Thoracic aorta (tissue), 2 donors: ENCODE measurements at places on chromosomes 7 and 10. TPM values are rescaled to one million over a fixed set of nuclear protein-coding genes. Genes with fewer than 3 reads are reported as not detected.

The TMEM139 gene
- not detected for total RNA-seq

The MSMB gene
- total RNA-seq, result not detected

The CDNF gene
- total RNA-seq, result 2.5 TPM

The TCAF2 gene
- 2.2 TPM for total RNA-seq

The FASTK gene
- 59.0 TPM for total RNA-seq

The C10orf53 gene
- not detected for total RNA-seq

The DNA2 gene
- 1.6 TPM for total RNA-seq

The TES gene
- 215 TPM for total RNA-seq

The ENO4 gene
- total RNA-seq, result not detected

The CHRM2 gene
- total RNA-seq, result not detected

DNA sequence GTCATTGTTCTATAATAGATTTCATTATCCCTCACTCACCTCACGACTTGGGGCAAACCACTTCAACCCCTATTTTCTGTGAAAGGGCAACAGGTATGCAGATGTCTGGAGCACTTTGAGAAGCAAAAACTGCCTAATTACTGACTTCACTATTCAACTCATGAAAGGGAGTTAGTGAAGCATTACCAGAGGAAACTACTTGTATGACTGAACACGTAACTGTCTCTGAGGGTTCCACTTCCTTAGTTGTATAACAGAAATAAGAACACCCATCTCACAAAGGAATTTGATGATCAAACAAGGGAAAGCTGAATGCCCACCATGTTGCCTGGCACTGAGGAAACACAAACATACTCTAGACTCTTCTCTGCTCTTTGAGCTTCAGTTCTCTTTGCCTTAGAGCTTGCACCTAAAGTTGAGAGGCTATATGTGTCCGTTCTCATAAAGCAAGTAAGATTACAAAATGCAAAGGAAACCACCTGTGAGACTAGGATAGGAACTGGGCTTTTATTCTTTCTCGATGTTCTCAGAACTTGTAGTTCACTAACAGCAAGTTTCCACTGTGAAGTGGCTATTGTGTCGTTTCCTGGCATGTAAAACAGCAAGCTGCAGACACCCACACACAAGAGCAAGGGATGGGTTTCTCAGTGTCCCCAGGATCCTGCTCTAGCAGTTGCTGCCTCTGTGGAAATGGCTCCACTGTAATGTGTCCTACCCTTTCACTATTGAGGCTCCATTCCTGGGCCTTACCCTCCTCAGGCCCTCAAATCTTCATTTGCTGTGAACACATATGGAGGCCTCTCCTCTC is 2.6 kb downstream of the TMEM243 start:
- no peak for DNase-seq
- H3K4me3 ChIP-seq, result no peak overlapping the region
- peaks cover 14% of the 10 kb centered on the region for H3K4me1 ChIP-seq
- no peaks in the 10 kb centered on the region for H3K36me3 ChIP-seq

DNA sequence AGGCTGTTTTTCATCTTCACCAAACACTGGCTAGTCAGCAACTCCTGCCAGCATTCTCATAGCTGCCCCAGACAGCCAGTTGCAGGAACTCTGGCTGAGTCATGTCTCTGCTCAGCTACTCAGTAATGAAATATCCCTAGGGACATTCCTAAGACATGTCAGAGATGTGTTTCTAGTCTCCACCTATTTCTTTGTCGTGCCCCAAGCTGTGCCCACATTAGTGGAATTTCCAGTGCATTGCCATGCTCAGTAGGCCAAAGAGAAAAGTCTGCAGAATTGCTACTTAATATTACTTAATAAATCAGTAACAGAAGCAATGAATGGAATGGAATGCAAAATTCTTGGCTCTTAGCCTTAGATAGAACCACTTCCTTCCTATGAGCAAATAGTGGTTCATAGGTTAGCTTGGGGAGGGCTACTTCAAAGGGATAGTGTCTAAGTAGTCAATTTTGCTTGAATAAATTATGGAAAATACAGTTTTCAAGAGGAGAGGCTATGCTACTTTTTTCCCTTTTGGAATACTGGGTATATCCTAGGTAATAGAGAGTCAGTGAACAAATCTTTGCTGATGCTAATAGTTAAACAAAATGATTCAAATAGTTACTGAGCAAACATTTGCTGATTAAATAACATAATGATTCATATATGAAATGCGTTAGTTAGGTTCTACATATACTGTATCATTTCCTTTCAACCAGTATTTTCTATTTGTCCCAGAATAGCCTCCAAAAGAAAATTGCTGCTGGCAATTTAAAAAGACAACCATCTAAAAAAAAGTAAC is 23.6 kb upstream of the SEMA3C start:
- no peak overlapping the region for H3K4me3 ChIP-seq
- DNase-seq, result peak; percentile 34
- H3K36me3 ChIP-seq, result no peaks in the 10 kb centered on the region
- no peak overlapping the region for H3K27ac ChIP-seq

- no peaks in the 10 kb centered on the region for H3K36me3 ChIP-seq
- DNase-seq, result peak; percentile 67
- peak overlapping the region; percentile 50 for H3K27ac ChIP-seq
- H3K4me1 ChIP-seq, result peaks cover 58% of the 10 kb centered on the region
Observed at GRCh38 chr7:50653981-50654425, 88.8 kb upstream of the DDC start.

DNA sequence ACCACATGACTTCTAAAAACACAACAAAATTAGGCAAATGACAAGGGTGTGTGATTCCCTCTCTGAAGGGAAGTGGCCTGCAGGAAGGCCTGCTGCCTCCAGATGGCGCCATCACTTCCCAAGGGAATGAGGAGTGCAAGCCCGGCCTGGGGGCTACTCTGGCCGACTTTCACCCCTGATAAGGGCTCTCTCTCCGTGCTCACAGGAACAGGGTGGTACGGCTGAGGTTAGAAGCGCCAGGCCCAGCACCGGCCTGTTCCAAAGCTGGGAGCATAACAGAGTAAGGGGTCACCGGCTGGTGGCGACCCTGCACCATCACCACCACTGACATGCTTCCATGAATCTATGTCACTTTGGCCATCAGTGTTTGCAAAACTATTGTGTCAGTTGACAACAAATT is 13.1 kb downstream of the RBP3 start:
- no peaks in the 10 kb centered on the region for H3K4me1 ChIP-seq
- H3K27me3 ChIP-seq, result no peaks in the 10 kb centered on the region

GRCh38 chr7:22363756-22364422 is 6.9 kb upstream of the RAPGEF5 start:
- H3K27me3 ChIP-seq, result no peaks in the 10 kb centered on the region
- DNase-seq, result no peak
- H3K4me1 ChIP-seq, result no peaks in the 10 kb centered on the region
- no peak overlapping the region for H3K27ac ChIP-seq
- no peaks in the 10 kb centered on the region for H3K36me3 ChIP-seq
- H3K4me3 ChIP-seq, result no peak overlapping the region

GRCh38 chr10:118467200-118467599 is 125.1 kb upstream of the FAM204A start:
- no peak overlapping the region for H3K4me3 ChIP-seq
- H3K27ac ChIP-seq, result no peak overlapping the region
- H3K36me3 ChIP-seq, result no peaks in the 10 kb centered on the region
- no peaks in the 10 kb centered on the region for H3K27me3 ChIP-seq
- H3K4me1 ChIP-seq, result no peaks in the 10 kb centered on the region

DNA sequence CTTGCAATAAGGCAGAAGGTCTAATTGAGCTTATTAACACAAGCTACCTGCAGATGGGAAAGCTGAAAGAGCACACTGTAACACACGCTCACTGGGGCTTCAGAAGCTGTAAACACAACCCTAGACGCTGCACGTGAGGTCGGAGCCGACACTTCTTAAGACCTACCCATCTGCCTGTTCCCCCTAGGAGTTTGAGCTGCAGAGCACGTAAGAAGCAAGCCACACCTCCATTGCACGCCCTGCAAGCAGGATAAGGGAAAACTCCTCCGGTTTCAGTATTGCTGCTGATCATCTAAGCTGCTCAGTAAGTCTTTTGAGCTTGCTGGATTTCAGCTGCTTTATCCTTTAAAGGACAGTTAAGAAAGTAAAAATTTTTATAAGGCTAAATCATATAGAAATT is 244.0 kb upstream of the ZWINT start:
- H3K27ac ChIP-seq, result no peak overlapping the region
- no peaks in the 10 kb centered on the region for H3K36me3 ChIP-seq
- H3K4me1 ChIP-seq, result no peaks in the 10 kb centered on the region
- no peak for DNase-seq
- H3K27me3 ChIP-seq, result no peaks in the 10 kb centered on the region

GRCh38 chr10:3433131-3433530 is 260.5 kb upstream of the PITRM1 start:
- no peak overlapping the region for H3K27ac ChIP-seq
- no peak overlapping the region for H3K4me3 ChIP-seq
- H3K4me1 ChIP-seq, result peaks cover 21% of the 10 kb centered on the region
- H3K36me3 ChIP-seq, result no peaks in the 10 kb centered on the region
- DNase-seq, result no peak
- no peaks in the 10 kb centered on the region for H3K27me3 ChIP-seq

DNA sequence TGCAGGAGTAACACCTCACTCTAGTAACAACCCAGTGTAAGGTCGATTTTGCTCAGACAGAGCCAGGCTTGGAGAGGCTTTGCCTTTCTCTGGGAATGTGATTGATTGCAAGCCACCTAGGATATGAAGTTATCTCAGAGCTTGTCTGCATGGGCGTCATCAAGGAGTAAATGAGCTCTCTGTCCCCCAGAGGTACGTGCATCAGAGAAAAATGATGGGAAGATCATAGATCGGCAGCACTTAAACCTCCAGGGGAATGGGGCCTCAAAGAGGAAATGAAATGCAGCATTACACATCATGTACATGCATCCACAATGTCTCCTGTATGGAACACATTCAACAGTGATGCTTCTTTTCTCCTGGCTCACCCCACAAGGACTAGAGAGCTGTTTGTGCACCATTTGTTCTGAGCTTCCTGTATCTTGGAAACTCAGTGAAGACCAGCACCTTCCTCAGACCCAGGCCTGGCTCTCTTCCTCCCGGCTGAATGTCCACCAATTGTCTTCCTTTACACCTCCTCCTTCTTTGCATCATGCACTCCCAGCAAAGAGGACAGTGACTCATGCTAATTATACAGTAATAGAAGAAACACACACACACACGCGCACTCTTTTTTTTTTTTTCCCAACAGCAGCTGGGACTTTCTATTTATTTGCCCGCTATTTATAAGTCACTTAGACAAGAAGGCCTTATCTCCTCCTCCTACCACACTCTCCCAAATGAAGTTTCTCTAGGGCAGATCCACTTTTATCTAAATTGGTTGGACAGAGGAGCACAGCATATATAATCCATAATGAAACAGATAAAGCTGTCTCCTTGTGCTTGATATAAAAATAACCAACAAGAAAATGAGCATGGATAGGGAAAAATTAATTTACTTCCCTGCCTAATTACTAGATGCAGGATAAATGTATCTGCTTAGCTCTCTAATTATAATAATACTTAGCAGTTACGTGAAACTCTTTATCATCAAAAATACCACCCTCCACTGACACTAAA is 990.7 kb downstream of the CCSER2 start:
- DNase-seq, result no peak
- no peak overlapping the region for H3K27ac ChIP-seq
- H3K36me3 ChIP-seq, result no peaks in the 10 kb centered on the region
- no peaks in the 10 kb centered on the region for H3K4me1 ChIP-seq
- no peak overlapping the region for H3K4me3 ChIP-seq

DNA sequence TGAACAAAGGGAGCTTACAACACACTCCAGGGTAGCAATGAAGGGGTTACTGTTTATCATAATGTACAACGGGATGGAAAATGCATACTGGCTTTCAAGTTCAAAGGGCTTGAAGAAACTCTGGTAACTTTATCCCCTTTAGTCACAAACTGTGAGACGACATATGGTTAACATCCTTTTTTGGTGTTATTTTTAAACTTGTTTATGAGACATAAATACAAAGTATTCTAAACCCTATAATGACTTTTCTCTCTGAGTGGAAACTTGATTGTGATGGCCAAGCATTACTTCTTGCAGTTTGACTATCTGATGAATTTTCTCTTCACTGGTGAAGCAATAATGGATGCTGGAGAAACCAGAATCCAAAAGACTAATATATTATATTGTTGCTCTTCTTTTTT is 62.0 kb upstream of the SEMA3A start:
- no peaks in the 10 kb centered on the region for H3K36me3 ChIP-seq
- no peaks in the 10 kb centered on the region for H3K27me3 ChIP-seq
- H3K27ac ChIP-seq, result no peak overlapping the region
- no peak for DNase-seq
- no peaks in the 10 kb centered on the region for H3K4me1 ChIP-seq

DNA sequence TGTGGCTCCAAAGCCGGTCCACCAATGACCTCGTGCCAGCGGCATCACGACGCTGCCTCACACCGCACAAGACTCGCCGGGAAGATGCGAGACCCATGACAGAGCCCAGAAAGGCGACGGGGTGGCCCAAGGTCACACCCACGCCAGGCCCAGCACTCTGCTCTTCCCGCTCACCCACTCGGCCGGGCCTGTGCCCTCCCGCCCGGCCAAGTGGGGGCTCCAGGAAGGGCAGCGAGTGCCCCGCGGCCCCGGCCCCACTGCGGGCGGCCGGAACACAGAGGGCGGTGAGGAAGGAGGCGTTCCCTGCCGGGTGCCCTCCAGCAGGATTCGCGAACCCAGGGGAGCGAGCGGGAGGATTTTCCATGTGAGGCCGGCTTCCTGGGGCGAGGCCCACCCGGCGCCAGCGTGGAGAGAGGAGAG is 56.3 kb downstream of the PDGFA start:
- DNase-seq, result no peak
- peaks cover 22% of the 10 kb centered on the region for H3K4me1 ChIP-seq
- no peak overlapping the region for H3K4me3 ChIP-seq
